CMK (cell line): ENCODE measurements at places on chromosomes 1 and 21.

DNA sequence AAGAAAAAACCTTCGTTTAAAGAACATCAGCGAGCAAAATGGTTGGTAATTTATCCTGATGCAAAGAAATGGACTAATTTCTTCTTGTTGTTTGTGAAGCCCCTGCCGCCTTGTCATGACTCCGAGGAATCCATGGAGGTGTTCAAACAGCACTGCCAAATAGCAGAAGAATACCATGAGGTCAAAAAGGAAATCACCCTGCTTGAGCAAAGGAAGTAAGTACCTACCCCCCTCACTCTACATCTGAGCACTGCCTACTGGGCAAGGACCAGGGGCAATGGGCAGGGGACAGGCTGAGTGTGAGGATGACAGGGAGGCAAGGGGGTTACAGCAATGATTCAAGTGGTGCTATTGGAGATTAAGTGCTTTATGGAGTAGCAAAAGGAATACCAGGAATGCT is 29.4 kb downstream of the MAP3K7CL start:
- no peak for DNase-seq

DNA sequence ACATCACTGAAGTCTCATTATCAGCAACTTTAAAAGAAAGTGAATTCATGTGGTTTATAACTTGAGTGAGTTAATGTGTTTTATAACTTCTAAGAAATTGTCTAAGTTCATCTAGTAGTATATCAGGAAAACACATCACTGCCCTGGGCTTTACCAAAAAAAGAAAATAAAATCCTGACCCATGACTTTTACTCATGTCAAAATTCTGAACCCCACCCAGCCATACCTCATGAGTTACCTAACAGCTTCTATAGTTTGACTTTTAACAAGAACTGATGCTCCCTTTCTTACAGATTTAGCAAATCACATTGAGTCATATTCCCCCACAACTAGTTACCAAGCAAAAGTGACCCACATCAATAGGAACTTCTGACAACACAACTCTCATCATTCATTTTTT is 57.4 kb downstream of the ESRRG start:
- no peak for DNase-seq

- DNase-seq = no peak
Observed at GRCh38 chr1:154966111-154966510, 4.4 kb downstream of the SHC1 start.

DNA sequence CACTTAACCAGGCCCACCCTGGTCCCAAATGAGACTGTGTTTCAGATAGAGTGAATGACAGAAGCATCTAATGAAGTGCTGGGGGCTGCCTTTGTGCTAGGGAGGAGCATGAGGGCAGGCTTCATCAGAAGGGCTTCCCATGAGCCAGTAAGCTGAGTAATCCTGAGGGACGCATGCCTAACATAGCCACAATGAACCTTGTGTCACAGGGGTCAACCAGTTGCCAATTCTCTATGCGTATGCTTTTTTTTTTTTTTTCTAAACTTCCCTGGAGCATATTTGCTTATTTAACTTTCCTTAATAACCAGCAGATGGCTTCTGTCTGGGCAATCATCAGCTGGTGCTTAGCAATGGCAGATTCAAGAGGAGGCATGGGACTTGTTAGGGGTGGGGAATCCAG is 25.5 kb upstream of the CYP2J2 start:
- DNase-seq = no peak

GRCh38 chr1:56526571-56527174 is 52.7 kb downstream of the PLPP3 start:
- DNase-seq = no peak

DNA sequence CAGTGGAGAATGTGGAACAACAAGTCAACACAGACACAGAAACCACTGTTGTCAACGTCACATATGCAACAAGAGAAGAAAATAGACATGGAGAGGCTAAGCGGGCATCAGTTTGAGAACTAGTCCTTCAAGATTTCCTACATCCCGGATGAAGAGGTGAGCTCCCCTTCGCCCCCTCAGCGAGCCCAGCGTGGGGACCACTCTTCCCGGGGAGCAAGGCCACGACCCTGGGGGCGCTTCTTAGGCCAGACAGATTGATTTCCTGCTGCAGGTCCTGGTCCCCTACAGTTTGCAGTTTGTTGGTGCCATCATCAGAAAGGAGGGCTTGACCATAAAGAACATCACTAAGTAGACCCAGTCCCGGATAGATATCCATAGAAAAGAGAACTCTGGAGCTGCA is 113.0 kb downstream of the NBPF12 start:
- DNase-seq = no peak

DNA sequence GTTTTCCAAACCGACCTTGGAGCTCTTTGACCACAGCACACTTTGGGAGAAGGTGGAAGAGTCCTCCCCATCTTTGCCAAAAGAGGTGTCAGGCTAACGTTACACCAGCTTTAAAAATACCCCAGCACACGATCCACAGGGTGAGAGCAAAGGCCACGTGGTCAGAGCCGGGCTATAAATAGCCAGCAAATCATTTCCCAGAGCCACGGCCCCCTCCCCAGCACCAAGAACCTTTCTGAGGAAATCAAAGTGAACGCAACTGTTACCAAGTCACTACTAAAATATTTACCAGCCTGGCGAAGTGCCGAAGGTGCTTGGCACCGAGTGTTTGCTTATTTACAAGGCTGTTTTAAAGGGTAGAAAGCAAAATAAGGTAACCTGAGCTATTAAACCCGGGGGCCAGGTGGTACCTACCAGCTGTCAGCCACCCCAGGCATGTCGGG is 72.4 kb downstream of the CASZ1 start:
- no peak for DNase-seq

GRCh38 chr21:26119906-26120305 is 50.7 kb downstream of the APP start:
- DNase-seq = no peak

DNA sequence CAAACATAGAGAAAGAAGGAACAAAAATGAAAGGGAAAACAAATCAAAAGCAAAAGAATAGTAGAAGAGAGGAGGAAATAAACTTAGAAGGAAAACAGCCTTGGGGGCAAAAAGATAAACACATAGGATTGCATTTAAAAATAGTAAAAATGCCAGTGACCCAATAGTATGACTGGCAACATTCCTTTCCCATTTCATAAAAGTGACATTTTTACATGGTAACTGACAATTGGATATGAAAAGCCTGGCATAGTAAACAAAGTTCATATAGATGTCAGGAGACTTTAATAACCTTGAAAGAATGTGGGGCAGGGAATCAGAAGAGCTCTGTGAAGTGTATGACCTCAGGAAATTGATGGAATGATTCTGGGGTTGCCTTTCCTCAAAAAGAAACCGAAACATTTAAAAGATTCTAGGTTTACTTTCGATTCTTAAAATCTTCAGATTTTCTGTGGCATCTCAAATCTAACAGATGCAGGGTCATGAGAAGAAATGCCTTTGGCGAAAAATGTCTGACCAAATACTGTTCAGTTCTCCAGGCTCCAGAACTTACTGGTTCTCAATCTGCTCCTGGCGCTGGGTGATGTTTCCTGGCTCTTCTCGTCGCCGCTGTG is 33.7 kb downstream of the SPTA1 start:
- DNase-seq = no peak

DNA sequence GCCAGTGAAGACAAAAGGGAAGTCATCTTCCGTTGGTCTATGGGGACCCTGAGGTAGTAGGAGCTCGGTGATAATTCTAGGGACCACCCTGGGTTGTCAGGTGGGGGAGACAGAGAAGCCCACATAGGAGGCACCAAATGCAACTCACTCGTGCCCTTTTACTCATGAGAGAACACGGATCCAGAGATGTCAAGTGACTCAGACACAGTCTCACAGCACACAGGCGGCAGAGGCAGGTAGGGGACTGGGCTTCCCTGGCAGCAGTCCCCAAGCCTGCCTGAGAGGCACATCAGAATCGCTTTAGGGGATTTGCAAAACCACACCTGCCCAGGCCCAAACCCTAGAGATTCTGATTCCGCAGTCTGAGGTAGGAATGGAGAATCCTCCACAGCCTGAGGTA is 31.3 kb upstream of the RUNX3 start:
- DNase-seq = no peak
